Stimulated activated naive CD8-positive, alpha-beta T cell treated with anti-CD3 and anti-CD28 coated beads, Interleukin-15, amount 100 ng/mL, for 72 hours (primary cell): ENCODE measurements at places on chromosomes 16 and 17.

GRCh38 chr17:2453325-2453724 is 52.5 kb upstream of the MNT start:
- no peak for DNase-seq

DNA sequence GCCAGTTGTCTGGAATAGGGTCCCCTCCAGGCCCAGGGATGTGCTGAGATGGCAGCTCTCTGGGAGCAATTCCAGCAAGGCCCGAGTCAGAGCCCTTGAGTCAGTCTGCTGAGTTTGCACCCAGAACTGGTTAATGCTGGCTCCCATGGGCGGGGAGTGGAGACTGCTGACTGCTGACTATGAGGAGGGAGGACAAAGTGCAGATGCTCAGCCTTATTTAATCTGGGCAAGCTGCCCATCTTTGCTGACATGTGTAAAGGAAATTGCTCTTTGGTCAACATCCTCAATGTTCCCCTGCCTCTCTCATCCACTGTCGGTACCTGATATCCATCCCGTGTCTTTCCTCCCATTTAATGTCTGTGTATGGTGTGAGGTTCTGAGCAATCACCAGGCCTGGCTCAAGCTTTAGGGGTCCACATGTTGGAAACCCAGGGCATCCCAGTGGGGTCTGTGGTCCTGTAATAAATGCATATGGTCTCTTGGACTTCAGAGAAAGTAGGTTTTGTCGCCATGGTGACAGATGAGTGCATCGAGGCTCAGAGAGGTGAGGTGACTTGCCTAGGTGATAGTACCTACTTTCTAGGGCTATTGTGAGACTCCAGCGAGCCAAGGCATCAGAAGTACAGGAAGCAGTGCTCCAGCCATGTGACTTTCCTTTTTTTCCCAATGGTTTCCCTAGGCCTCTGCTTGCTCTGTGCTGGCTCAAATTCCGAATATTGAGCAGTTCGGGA is 20.0 kb upstream of the RNF135 start:
- no peak for DNase-seq

DNA sequence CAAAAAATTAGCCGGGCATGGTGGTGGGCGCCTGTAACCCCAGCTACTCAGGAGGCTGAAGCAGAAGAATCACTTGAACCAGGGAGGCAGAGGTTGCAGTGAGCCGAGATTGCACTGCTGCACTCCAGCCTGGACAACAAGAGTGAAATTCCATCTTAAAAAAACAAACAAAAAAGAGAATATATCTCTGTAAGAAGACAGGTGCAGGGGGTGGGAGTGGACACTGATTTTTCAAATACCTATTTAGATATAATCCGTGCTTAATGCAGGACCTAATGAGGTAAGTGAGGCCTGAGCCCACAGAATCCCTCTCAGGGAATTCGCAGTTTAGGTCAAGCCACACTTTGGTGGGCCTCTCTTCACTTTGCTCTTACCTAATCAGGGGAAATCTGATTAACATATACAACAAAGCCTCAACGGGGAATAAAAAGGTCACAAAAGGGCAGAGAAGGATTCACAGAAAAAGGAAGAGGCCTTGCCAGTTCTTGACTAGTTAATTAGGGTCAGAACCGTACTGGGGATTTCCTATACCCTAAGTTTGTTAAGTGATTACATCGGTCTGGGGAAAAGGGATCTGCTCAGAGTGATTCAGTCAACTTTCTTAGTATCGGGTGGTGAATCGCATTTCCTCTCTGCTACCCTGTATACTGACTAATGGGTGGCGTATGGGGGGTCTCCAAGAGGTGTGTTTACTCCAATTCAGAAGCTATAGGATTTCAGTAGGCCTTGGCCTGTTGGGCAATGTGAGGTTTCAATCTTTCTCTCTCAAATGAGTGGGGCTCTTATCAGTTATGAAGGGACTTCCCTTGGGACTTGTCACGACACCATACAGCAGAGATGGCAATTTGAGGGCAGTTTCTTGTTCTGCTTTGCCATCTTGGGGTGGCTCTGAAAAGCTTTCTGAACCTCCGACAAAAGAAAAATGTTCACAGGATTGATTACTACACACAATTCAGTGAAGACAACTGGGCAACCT is 1.9 kb upstream of the NFAT5 start:
- DNase-seq, result peak; percentile 85

DNA sequence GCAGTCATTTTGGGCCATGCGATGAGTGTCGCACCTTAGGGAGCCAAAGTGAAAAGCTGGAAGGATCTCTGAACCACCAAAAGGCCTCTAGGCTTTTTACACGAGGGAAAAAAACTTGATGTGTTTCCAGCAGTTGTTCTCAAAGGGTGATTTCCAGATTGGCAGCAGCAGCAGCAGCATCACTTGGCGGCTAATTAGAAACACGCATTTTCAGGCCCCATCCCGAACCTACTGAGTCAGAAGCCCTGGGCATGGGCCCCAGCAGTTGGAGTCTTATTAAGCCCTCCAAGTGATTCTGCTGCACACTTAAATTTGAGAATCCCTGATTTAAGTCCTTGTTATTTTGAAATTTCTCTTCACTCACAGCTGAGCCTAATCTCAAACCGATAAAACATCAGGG is 25.3 kb upstream of the PYY start:
- DNase-seq, result no peak

- no peak for DNase-seq
These were observed 597.4 kb downstream of the MAF start for GRCh38 chr16:79003026-79003609.

- no peak for DNase-seq
These were observed 11.9 kb downstream of the TMEM204 start for GRCh38 chr16:1545044-1546040.

DNA sequence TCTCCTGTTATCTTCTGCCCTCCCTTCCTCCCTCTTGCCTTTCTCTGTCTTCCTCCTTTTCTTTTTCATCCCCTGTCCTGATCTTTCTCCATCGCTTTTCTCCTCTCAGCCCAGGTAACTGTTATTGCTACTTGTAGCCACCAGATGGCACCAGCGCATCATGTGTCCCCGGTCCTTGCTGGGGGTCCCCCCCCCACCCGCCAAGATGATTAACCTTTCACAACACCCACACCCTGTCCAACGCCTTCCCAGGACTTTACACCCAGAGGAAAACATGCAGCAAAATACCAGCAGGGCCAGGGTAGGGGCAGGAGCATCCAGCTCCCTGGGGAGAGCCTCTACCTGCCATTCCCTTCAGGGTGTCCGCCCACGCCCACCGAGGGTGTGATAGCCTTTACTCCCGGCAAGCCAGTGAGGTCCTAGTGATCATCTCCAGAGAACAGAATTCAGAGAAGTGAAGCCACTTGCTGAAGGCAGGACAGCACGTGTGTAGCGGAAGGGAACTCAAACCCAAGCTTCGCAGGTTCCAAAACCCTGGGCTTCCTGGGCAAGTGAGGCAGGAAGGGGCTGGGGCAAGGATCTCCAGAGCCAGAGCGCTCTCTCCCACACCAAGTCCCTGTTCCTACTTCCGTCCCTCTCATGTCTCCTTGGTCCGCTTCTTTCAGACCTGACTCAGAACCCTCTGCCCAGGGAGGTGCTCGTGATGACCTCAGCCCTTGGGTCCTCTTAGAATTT is 13.4 kb upstream of the TAC4 start:
- DNase-seq, result peak; percentile 23

GRCh38 chr16:87047221-87048037 is 269.8 kb downstream of the C16orf95 start:
- DNase-seq, result no peak

GRCh38 chr17:55348749-55349354 is 72.8 kb downstream of the MMD start:
- DNase-seq, result peak; percentile 29

GRCh38 chr16:19835968-19836421 is 48.7 kb downstream of the GPRC5B start:
- no peak for DNase-seq

GRCh38 chr17:81652906-81653771 is 3.2 kb downstream of the PDE6G start:
- DNase-seq, result peak; percentile 32

DNA sequence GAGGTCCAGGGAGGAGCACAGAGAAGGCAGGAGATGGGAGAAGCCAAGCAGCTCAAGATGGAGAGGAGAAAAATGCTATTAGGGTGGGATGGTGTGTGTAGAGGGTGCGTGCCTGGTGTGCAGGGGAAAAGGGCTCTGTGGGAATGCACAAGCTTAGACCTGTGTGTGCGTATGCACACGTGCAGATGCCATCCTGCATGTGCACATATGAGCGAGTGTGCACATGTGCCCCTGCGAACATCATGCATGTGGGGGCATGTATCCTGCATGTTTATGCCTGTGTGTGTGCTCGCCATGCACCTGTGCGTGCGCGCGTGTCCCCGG is 438 bp upstream of the KCNJ12 start:
- no peak for DNase-seq

- DNase-seq, result no peak
These were observed 5.1 kb downstream of the STH start for GRCh38 chr17:46003907-46004748.

- DNase-seq, result peak; percentile 50
These were observed 150.7 kb downstream of the SOCS1 start for GRCh38 chr16:11105038-11105903.

DNA sequence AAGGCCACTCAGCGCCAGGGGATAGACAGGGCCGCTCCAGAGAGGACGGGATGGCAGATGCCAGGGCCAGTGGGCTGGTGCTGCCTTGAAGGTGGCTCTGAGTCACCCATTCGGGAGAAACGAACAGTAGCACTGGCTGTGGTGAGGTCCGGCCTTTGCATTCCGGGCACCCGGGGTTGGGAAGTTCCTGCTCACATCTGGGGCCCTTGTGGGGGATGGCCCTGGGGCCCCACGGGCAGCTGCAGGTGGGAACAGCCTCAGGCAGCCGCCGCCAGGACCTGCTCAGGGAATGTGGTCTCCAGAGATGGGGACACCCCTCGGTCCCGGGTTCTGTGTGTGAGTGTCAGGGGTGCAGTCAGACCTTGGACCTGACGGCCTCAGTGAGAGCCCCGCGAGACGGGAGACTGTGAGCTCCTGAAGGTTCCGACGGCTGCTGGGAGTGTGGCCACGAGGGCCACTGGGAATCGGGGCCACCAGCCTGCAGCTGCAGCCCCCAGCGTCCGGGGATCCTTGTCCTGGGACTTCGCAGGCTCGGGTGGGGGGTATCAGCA is 1.4 kb downstream of the CBFA2T3 start:
- no peak for DNase-seq

GRCh38 chr17:77493901-77494663 is 353.3 kb downstream of the SEC14L1 start:
- DNase-seq, result no peak

GRCh38 chr16:47847220-47847970 is 308.4 kb downstream of the ABCC12 start:
- no peak for DNase-seq

GRCh38 chr17:80673152-80673920 is 128.7 kb downstream of the RPTOR start:
- no peak for DNase-seq

DNA sequence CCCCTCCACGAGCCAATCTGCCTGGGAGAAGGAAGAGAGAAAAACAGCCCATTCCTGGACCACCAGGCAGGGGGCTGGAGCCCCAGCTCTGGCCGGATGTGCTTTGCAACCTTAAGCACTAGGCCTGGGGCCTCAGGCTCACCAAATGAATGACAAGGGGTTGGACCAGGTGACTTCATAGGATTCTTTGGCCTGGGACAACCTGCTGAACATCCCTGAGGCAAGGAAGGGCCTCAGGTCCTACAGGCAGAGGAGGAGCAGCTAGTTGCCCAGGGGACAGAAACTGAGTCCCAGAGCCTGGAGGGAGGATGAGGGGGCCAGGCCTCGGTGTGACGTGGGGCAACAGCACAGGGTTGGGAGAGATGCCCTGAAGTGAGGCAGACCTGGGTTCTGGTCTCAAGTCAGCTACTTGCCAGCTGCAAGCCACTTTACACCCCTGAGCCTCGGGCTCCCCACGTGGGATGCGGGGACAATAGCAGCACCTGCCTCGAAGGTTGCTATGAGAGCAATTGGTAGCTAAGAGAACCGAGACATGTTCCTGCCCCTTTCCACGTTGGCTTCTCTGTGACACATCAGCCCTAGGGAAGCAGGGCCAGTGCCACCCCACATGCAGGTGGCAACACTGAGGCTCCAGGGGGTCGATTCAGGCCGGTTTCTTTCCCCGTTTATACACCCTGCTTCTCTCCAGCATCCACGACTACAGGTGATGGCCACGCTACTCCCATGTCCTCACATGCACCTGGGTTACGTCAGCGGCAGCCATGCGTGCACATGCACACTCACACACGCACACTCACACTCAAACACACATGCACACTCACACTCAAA is 42.6 kb downstream of the CFAP20 start:
- no peak for DNase-seq

- DNase-seq, result peak; percentile 89
These were observed at the start of gene DYNLRB2 for GRCh38 chr16:80540516-80541305. Gene DYNLRB2, plus strand, starts transcription at chr16:80540993. Its CDS starts 84 bp downstream, at chr16:80541077.

DNA sequence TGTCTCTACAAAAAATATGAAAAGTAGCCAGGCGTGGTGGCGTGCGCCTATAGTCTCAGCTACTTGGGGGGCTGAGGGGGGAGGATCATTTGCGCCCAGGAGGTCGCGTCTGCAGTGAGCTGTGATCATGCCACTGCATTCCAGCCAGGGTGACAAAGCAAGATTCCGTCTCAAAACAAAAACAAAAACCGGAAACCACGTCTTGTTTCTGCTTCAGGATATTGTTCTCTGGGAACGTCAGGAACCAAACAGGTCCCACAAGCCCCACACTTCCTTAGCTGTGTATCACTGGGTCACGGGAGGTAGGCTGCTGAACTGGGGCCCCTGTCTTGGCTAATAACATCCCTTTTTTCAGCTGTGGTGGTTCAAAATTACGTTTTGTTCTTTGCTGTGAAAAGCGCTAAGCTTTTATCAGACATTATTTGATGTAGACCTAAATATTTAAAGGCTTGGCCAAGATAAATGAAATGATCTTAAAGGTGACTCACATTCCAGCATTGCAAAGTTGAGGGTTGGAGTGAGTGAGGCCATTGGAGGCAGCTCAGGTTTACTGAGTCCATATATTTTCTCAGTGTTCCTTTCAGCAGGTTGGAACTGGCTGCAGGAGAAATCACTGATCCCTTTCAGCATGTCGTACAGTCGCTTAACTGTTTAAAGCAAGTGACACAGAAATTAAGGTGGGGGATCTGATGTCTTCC is 16.4 kb upstream of the SEC14L1 start:
- no peak for DNase-seq

DNA sequence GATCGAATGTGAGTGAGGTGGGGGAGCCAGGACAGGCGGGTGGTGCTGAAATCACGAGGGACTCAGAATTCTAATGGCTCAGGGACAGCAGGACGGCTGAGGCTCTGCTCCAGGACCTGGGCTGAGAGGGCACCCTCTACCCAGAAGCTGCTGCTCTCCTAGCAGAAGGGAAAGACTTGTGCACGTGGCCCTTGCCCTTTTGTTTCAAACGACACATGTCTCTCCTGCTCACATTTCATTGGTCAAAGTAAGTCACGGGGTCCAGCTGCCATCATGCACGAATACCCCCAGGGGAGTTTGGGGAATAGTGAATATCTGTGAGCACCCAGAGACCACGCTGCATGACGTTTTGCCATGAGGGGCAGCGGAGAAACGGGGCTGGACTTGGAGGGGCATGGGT is 73.2 kb downstream of the RTN4RL1 start:
- no peak for DNase-seq
